ENCODE measurements at places on chromosomes 12 and 14.

GRCh38 chr14:97602438-97603117 lies 805.4 kb downstream of the VRK1 start:
- peak; percentile 11 for DNase-seq

- no peak for DNase-seq
Observed at GRCh38 chr14:66405158-66405557, 81.0 kb upstream of the CCDC196 start.

DNA sequence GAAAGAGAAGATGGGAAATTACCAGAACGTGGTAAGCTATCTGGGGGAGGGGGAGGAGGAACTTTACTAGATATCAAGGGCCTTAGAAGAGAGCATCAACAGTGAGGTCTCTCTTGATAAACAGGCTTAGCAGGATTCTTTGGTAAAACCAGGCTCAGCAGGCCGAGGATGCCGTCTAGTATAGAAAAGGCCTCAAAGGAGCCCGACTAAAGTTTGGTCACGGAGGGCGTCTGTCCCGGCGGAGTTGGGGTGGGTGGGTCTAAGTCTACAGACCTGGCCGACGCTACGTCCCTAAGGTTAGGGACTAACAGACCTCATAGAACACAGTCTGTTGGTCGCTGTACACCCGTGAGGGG lies 538 bp upstream of the TIGAR start:
- DNase-seq: no peak

GRCh38 chr14:60931218-60931617 lies 49.7 kb downstream of the TRMT5 start:
- DNase-seq: no peak

DNA sequence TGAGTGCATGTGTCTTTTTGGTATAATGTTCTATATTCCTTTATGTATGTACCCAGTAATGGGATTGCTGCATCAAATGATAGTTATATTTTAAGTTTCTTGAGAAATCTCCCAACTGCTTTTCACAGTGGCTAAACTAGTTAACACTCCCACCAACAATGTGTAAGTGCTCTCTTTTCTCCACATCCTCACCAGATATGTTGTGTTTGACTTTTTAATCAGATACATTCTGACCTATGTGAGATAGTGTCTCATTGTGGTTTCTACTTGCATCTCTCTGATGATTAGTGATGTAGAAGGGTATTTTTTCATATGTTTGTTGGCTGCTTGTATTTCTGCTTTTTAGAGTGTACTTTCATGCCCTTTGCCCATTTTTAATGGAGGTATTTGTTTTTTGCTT lies 62.8 kb upstream of the ALG10B start:
- no peak for DNase-seq

DNA sequence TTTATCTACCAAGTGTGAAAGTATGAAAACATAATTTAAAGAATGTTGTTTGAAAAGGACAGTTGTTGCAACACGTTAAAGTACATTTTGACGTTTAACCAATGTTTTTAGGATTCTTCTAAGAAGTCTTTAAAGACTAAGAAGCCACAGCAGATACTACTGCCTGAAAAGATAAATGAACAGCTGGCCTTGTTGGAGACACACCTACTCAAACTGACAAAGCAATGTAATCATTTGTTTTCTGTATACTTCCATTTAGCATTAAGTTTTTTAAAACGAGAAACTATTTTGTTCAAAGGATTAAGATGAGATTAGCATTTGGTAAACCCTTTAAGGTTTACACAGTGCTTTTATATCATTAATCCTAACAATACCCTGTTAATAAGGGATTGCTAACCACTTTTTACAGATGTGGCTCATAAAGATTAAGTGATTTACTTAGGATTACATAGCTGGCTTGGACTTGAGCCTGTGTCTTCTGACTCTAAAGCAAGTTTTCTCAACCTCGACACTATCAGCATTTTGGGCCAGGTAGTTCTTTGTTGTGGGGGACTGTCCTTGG lies 134.4 kb downstream of the CFAP54 start:
- DNase-seq: no peak

DNA sequence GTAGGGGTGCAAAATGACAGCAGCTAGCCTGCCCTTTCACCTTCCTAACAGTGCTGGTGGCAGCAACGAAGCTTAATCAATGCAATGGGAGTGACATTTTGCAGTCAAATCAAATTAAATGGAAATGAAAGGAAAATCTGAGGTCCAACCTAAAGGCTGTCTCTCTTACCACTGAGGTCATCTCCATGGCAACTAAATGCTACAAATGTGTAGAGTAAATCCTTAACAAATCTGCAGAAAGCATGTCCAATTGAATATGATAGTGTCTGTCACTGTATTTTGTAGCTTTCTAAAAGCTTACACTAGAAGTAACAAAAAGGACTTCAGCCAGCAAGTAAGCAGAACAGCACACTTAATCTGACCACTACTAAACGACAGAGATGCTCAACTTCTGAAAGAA lies 488.8 kb downstream of the BCAT1 start:
- DNase-seq: no peak

GRCh38 chr14:30053103-30053502 lies 125.5 kb upstream of the PRKD1 start:
- no peak for DNase-seq

DNA sequence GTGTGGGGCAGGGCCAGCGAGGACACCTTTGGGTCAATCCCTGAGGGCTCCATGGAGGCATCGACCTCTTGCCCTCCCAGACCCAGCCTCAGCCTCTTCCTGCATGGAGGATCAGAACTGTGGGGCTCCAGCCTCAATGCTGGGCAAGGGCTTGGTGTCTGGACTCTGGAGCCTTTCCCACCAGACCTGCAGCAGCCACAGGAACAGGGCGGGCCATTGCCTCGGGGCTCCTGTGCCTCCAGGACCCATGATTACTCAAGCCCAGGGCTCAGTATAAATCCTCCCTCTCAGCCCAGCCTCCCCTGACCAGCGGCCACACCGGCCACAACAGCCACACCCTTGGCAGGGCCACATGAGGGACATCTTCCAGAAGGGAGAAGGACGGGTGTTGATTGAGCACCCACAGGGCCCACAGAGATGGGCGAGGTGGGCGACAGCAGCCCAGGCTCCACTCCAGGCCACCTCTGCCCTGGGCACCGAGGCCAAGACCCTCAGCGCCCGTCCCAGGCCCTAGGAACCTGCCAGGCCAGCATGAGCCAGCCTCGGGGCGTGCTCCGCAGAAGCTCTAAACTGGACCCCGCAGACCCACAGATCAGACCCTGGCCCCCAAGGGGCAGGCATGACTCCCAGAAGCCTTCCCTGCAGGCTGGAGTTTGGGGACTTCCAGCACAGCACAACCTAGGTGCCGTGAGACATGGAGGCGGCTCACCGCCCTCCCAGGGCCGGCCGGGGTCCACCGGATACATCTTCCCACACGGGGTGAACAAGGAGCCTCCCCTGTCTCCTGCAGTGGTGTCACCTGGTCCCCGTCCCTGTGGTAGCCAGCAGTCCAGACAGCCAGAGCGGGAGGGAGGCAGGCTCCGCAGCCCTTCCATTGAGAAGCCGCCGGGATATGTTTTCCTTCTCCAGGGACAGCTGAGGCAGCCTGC lies 25.1 kb downstream of the NCOR2 start:
- no peak for DNase-seq

DNA sequence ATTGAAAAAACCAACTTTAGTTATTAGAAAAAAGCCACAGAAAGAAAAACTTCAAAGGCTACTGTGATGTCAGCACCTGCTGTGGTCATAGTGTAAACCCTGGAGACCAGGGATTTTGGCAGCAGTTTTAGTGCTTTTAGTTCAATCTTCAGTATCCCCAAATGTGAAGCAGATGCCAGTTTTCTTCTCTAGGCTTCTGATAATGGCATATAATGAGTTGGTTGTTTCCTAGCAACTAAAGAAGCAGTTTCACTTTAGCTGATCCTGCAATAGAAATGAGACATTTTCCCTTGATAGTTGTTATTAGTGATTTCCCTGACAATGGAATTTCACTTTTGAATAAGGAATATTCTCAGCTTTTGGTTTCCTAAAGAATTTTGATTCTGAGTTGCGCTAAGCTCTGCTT lies 131.2 kb downstream of the NUBPL start:
- no peak for DNase-seq

DNA sequence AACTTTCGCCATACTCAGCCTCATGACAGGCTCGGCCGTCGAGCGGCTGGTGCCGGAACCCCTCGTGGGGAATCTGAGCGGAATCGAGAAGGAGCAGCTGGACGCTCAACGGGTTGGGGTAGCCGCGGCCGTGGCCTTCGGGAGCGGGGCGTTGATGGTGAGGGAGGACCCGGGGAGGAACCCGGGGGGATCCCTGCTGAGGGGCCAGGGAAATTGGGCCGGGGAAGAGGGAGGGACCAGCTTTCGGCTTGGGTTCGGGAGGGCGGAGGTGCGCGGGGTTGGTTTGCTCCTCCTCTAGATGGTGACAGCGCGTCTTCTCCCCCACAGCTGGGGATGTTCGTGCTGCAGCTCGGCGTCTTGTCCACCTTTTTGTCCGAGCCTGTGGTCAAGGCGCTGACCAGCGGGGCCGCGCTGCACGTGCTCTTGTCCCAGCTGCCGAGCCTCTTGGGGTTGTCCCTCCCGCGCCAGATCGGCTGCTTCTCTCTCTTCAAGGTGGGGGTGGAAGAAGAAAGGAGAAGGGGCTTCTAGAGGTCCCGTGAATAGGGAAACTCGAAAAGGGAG lies 9.8 kb downstream of the ARHGEF25 start:
- no peak for DNase-seq

DNA sequence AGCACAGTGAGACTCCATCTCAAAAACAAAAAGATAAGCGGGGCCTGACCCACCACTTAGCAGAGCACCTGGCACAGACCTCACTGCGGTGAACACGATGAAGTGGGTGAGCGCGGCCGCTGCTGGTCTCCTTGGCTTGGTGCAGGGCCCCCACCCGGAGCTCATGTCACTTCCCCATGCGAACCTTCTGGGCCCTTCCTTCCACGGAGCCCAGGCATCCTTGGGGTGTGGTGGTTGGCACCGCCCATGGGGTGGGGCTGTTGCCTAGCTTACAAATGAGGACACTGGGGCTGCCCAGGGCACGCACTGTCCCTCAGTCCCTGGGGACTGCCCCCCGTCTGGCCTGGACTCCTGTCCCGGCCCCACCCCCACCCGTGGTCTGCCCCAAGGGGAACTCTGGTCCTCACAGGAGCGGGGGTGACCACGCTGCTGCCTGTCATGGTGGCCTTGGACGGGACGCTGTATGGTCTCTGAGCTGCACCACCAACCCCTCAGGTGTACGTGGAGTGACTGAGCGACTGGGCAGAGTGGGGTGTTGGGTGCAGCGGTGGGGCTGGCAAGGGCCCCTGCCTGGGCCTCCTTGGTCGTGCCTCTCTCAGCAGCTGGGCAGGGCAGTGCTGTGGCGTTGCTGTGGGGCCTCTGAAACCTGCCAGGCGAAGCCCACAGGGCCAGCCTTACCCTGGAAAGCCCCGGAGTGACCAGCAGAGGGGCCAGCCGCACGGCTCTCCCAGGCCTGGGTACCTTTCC lies 15.3 kb downstream of the FBRSL1 start:
- DNase-seq: no peak

DNA sequence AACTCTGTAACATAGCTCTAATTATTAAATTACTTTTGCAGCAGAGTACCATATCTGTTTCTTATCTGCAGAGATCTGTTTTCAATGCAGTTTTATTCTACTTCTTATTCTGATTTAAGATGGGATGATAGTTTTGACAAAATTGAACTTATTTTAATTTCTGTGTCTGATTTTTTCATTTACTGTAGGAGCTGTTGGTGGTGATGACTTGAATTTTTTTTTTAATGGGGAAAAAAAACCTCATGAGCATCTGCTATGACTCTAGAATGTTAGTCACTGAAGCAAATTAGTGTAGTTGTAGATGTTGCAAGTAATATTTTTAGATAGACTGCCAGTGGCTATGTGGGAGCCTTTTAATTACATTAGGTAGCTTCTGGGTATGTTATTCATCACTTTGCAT lies 23.4 kb downstream of the DNM1L start:
- DNase-seq: no peak

DNA sequence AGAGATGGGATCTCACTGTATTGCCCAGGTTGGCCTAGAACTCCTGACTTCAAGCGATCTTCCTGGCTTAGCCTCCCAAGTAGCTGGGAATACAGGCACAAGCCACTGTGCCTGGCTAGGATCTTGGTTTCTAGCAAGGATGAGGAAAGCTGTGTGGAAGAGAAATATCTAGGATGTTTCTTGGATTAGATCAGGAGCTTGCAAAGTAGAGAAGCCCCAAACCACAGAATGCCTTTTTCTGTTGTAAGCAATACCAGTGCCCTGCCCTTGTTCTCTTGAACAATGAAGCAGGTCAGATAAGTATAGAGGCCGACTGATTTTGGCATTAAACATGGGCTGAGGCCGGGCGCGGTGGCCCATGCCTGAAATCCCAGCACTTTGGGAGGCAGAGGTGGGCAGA lies 44.3 kb upstream of the STRN3 start:
- DNase-seq: no peak
